ENCODE measurements at places on chromosomes 2 and 18. TPM values are rescaled to one million over a fixed set of nuclear protein-coding genes. Genes with fewer than 3 reads are reported as not detected.

The DLGAP1 gene
- 2.1 TPM for total RNA-seq

DNA sequence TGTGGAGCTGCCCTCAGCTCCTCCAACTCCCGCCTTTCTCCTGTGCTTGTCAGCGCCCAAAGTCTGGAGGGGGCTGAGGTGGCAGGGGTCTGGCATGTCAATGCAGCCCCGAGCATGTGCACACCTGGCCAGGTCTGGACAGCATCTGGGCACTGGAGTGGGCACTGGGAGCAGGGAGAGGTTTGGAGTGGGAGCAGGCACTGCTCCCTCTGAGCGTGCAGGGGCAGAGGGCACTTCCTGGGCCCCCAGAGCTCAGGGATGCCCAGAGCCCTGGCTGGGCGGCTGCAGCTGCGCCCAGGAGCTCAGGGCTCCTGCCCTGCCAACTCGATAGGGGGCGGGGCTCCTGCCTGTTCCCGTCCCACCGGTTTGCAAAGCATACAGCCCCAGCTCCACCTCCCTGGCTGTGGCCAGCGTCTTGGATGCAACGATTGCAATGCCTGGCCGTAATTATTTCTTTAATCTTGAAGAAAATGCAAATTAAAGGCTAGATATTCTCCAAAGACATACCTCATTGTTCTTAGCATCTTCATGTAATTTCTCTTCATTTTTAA lies 57.4 kb upstream of the LDAH start:
- H3K4me3 ChIP-seq, result no peak overlapping the region
- no peaks in the 10 kb centered on the region for H3K27me3 ChIP-seq
- H3K4me1 ChIP-seq, result no peaks in the 10 kb centered on the region
- H3K36me3 ChIP-seq, result no peaks in the 10 kb centered on the region

- DNase-seq, result no peak
- H3K4me3 ChIP-seq, result no peak overlapping the region
- no peaks in the 10 kb centered on the region for H3K36me3 ChIP-seq
- H3K4me1 ChIP-seq, result no peaks in the 10 kb centered on the region
- H3K27ac ChIP-seq, result peak overlapping the region; percentile 9
Measured at GRCh38 chr2:20474757-20475566, 28.1 kb downstream of the RHOB start.

GRCh38 chr2:125364192-125364983 lies 1291.6 kb upstream of the GYPC start:
- H3K27me3 ChIP-seq, result no peaks in the 10 kb centered on the region
- no peaks in the 10 kb centered on the region for H3K4me1 ChIP-seq
- no peak overlapping the region for H3K27ac ChIP-seq

- H3K27me3 ChIP-seq, result no peaks in the 10 kb centered on the region
- H3K36me3 ChIP-seq, result peaks cover 72% of the 10 kb centered on the region
- peaks cover 4% of the 10 kb centered on the region for H3K4me1 ChIP-seq
- no peak overlapping the region for H3K27ac ChIP-seq
- DNase-seq, result no peak
Measured at GRCh38 chr2:175101514-175101913, 66.5 kb downstream of the ATF2 start.

DNA sequence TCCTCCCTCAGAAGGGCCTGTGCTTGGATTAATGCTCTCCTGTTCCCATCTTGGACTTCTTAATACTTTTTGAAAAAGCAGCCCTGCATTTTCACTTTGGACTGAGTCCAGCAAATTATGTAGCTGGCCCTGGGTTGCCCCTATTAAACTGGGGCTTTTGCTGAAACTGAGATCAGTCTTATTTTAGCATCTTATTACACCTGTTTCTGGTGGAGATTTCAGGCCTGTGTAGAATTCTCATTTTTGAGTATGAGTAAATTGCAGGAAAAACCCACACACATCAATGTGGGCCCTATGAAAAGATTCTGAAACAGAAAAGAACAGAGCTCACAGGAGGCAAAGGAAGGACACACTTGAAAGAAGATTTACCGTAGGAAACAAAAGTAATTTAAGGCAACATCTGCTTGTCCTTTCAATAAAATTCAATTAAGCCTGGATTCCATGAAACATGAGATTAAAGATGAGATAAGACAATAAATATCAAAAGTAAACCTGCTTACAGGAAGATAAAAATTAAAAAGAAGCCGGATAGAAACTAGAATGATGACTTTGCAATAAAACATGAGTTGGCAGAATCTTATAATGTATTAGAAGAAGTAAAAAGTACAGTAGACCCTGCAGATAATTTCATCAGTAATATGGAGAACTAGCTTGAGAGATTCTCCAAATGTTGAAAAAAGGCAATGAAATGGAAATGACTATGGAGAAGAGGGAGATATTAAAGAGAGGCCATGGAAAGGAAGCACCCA lies 90.7 kb upstream of the GCFC2 start:
- no peak overlapping the region for H3K4me3 ChIP-seq
- no peaks in the 10 kb centered on the region for H3K4me1 ChIP-seq
- no peaks in the 10 kb centered on the region for H3K36me3 ChIP-seq
- no peaks in the 10 kb centered on the region for H3K27me3 ChIP-seq
- no peak for DNase-seq

GRCh38 chr2:200618590-200619021 lies 32.8 kb downstream of the AOX1 start:
- H3K27ac ChIP-seq, result no peak overlapping the region
- peaks cover 7% of the 10 kb centered on the region for H3K36me3 ChIP-seq
- no peak for DNase-seq

DNA sequence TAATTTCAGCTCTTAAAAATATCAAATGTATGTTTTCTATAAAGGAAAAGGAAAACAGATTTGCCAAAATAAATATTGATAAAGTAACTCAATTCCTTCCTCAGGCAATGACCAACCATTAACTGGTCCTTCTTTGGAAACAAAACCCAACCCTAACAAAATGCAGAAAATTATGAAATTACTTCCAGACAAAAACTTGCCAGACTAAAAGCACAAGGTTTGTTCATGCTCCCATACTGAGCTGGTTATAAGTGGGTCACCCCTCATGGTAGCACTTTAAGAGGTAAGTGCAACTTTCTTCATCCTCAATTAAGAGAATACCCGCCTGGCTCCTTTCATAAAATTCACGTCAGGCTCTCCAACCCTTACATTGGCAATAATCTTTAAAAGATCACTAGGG lies 31.1 kb upstream of the TTC32 start:
- H3K27ac ChIP-seq, result no peak overlapping the region
- no peak overlapping the region for H3K4me3 ChIP-seq
- no peaks in the 10 kb centered on the region for H3K27me3 ChIP-seq
- DNase-seq, result no peak

DNA sequence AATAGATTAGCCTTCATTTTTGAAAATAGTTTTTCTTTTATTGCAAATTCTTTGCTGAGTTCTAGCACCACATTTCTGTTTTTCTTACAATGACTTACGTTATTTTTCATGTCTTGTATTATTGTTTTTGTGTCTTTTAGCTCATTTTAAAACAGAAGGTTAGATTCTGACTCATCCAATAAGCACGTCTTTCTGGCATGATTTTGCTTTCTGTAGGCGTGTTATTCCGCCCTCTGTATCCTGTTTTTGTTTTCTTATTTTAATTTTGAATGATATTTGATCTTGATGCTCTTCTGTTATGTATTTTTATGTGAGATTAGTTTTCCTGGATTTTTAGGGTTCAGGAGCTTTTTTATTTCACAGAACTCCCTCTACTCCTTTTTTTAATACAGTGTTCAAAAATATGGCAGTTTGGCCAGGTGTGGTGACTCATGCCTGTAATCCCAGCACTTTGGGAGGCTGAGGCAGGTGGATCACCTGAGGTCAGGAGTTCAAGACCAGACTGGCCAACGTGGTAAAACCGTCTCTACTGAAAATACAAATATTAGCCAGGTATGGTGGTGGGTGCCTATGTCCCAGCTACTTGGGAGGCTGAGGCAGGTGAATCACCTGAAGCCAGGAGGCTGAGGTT lies 145.0 kb downstream of the CLIP4 start:
- H3K4me1 ChIP-seq, result no peaks in the 10 kb centered on the region
- peaks cover 4% of the 10 kb centered on the region for H3K27me3 ChIP-seq
- no peaks in the 10 kb centered on the region for H3K36me3 ChIP-seq
- H3K27ac ChIP-seq, result no peak overlapping the region
- no peak for DNase-seq

GRCh38 chr2:197286805-197287595 lies 23.6 kb downstream of the ANKRD44 start:
- no peaks in the 10 kb centered on the region for H3K36me3 ChIP-seq
- no peak overlapping the region for H3K27ac ChIP-seq
- no peak overlapping the region for H3K4me3 ChIP-seq
